ENCODE measurements at places on chromosomes 1 and 21.

DNA sequence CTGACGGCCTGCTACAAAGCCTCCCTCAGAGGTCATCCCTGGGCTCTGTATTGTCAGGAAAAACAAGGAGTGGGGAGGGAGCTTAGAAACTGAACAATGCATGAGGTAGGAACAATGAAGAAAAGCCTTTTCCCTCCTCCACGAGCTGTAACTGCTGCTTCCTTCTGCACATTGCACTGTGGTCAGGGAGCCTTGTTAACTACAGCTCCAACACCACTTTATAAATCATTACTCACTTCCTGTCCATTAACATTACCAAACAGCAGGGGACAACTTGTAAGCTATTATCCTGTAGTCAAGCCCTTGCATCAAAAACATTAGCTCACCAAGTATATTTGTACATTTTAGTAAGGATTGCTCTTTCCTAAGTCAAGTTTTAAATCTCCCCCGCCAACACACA, 336.0 kb upstream of the NR5A2 start:
- no peak overlapping the region for H3K4me3 ChIP-seq
- DNase-seq, result no peak
- no peak overlapping the region for H3K27ac ChIP-seq
- no peaks in the 10 kb centered on the region for H3K27me3 ChIP-seq
- H3K36me3 ChIP-seq, result no peaks in the 10 kb centered on the region
- H3K4me1 ChIP-seq, result no peaks in the 10 kb centered on the region

- no peaks in the 10 kb centered on the region for H3K36me3 ChIP-seq
- no peak overlapping the region for H3K4me3 ChIP-seq
Observed at GRCh38 chr21:44692798-44693512, 4.0 kb upstream of the KRTAP10-12 start.

DNA sequence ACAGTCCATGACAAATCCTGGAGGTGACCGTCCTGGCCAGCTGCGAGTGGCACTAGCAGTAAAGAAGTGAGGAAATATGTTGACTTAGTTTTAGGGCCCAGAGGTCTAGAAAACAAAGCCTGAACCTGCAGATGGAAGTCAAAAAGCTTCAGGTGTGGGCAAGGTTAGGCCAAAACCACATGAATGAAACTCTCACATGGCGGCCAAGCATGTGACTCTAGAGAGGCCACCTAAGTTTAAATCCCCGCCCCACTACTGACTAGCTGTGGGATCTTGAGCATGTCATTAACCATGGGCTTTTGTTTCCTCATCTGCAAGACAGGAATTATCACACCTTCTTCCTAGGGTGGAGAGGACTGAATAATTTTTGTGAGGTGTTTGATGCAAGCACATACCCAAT, 148.2 kb upstream of the DAB1 start:
- DNase-seq, result no peak
- H3K4me3 ChIP-seq, result no peak overlapping the region
- no peak overlapping the region for H3K27ac ChIP-seq
- no peaks in the 10 kb centered on the region for H3K27me3 ChIP-seq

GRCh38 chr1:217681806-217682205, 50.7 kb downstream of the SPATA17 start:
- no peak overlapping the region for H3K27ac ChIP-seq
- DNase-seq, result no peak
- H3K4me3 ChIP-seq, result no peak overlapping the region
- H3K27me3 ChIP-seq, result no peaks in the 10 kb centered on the region
- H3K36me3 ChIP-seq, result no peaks in the 10 kb centered on the region
- H3K4me1 ChIP-seq, result no peaks in the 10 kb centered on the region

GRCh38 chr1:21845646-21846641, 33.9 kb downstream of the LDLRAD2 start:
- H3K4me3 ChIP-seq, result no peak overlapping the region
- H3K4me1 ChIP-seq, result no peaks in the 10 kb centered on the region
- peaks cover 99% of the 10 kb centered on the region for H3K36me3 ChIP-seq
- no peaks in the 10 kb centered on the region for H3K27me3 ChIP-seq
- no peak for DNase-seq

All from ascending aorta (tissue), 2 donors.